ENCODE measurements at places on chromosomes 4 and X.

DNA sequence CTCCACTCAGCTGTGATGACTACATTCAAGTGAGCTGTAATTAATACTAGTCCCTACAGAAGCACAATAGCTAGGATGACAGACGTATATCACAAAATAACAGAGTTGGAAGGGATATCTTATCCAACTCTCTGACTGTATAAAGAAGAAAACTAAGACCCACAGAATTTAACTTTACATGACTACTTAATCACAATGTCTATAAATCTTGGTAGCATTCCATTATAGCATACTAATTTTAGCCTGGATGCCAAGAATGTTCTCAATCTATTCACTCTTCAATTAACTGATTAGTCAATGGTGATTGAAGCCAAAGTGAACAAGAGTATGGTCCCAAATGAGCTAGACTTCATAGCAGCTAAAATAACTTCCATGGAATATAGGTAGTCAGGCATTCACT is 31.2 kb downstream of the RPS6KA6 start:
- DNase-seq: no peak

GRCh38 chr4:152415980-152416379 is 119.9 kb downstream of the FBXW7 start:
- DNase-seq: no peak

DNA sequence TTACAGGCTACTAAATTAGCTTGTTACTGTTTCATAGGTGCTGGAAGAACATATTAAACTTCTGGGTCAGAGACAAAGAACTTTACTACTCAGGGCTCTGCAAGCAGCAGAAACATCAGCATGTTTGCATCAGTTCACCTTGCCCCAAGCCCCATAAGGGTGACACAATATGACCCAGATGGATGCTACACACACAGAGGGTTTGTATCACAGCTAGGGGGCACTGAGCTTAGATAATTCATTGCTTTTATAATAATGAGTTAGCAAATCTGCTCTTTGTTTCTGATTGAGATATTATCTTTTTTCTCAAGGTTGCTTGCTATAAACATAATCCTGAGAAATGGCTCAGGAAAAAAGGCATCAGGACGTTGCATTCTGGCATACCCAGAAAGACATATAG is 4.8 kb upstream of the SYNPO2 start:
- peak; percentile 32 for DNase-seq

GRCh38 chr4:2925931-2926860 is 37.0 kb downstream of the NOP14 start:
- no peak for DNase-seq

- DNase-seq: no peak
Observed at GRCh38 chr4:1470393-1470670, 64.1 kb upstream of the NKX1-1 start.

DNA sequence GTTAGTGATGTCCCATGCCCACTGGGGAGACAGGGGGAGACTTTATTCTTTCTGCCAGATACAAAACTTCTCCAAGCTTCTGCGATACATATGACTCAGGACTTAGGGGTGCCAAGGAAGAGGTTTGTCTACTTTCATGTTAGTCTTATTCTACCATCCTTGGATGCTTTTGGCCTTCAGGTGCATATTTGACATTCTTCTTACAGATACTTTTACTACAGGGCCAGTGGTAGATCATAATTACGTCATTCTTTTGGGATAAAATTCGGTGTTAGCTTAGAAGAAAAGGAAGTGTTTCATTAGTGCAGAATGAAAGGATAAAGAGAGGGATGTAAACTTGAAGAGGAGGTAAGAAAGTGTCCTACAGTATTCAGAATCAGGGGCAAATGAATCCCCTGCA is 245.2 kb downstream of the THOC2 start:
- DNase-seq: no peak

DNA sequence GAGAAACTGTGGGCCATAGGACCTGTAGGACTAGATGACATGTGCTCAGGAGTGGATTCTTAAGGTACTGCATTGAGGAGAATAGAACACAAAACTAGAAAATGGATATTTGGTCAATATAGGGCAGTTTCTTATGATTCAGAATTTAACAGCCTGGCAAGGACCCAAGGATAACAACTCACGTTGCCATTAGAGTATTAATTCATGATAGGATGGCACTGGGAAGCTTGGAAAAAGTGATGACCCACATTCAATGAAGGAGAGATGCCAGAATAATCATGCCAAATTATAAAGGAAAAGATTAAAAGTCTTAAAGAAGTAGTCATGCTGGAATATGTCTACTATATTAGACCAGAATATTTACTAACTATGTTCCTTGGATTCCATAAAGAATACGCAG is 594.5 kb downstream of the ANKRD50 start:
- no peak for DNase-seq

DNA sequence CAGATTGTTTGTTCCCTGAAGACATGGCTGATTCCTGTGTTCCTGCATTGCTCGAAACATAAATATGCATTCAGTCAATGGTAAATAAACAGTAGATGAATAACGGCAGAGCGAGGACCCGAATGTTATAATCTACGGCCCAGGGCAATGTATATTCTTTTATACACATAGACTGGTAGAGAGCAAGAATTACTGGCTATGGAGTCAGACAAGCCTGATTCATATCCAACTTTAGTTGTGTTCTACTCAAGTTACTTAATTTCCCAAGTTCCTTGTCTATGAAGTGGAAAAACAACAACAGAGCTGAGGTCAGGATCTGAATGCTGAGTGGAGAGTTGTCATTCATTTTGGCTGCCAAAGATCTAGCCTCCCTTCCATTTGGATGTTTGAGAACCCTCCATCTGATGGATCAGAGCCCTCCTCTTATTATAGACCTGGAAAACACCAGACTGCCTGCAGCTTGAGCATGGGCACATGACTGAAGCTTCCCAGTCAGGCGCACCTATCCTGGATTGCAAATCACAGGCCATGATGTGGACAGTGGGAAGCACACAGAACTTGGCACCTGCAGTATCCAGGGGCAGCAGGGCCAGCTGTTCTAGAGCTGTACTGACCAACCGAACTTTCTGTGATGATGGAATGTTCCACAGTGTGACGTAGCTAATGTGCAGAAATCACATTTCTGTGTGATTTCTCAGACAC is 80.1 kb downstream of the FAM184B start:
- no peak for DNase-seq

DNA sequence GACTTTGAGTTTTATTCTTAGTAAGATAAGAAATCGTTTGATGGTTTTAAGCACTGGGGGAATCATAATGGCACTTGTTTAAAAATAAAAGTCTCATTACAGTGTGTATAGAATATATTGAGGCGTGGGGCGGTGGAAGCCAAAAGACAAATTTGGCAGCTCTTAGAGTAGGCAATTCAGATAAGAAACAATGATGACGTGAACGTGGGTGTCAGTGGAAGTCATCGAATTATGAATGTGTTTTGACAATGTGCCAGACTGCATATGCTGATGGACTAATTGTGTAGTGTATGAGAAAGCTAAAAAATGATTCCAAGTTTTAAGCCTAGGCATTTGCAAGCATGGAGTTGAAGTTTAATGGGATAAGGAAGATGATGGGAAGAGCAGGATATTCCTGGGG is 35.8 kb downstream of the SPANXD start:
- no peak for DNase-seq

GRCh38 chr4:160350944-160351343 is 1248.1 kb downstream of the RAPGEF2 start:
- no peak for DNase-seq

- DNase-seq: peak; percentile 44
Observed at GRCh38 chr4:184265546-184266351, 48.1 kb upstream of the ENPP6 start.

DNA sequence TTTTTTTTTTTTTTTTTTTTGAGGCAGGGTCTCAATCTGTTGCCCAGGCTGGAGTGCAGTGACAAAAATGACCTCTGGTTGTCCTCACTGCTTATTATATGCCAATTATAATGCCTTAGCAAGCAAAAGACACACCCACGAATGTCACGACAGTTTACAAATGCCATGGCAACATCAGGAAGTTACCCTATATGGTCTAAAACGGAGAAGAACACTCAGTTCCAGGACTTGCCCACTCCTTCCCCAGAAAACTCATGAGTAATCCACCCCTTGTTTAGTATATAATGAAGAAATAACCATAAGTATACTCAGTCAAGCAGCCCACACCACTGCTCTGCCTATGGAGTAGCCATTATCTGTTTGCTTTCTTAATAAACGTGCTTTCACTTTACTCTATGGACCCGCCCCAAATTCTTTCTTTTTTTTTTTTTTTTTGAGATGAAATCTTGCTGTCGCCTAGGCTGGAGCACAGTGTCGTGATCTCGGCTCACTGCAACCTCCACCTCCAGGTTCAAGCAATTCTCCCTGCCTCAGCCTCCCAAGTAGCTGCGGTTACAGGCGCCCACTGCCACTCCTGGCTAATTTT is 106.2 kb downstream of the SMIM20 start:
- DNase-seq: peak; percentile 89

GRCh38 chr4:125267630-125268029 is 47.1 kb upstream of the FAT4 start:
- DNase-seq: no peak

GRCh38 chrX:71955530-71956120 is 45.0 kb downstream of the NHSL2 start:
- DNase-seq: no peak

- DNase-seq: peak; percentile 17
Observed at GRCh38 chr4:146105464-146105863, 70.1 kb upstream of the LSM6 start.

GRCh38 chrX:132144061-132144460 is 16.2 kb upstream of the FRMD7 start:
- no peak for DNase-seq

Measured in OCI-M1 (cell line).